ENCODE measurements at places on chromosomes 3 and 15.

DNA sequence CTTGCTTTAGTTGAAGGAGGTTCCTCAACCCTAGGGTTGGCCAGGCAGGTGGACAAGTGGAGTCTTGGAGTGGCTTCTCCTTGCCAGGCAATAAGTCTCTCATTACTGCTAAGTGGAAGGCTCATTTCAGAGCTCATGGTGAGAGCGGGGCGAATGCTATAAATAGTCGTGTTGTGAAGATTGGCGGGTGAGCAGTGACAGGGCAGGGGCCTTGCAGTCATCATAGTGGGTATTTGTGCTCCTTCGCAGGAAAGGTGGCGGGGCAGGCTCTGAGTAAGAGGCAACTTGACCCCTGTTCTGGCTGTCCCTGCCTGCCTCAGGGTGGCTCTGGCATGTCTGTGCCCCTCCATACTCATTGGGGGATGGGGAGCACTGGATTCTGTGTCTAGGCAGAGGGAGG lies 8.7 kb upstream of the GRM2 start:
- H3K4me3 ChIP-seq = no peak overlapping the region
- no peaks in the 10 kb centered on the region for H3K27me3 ChIP-seq
- H3K4me1 ChIP-seq = peaks cover 4% of the 10 kb centered on the region
- no peak for DNase-seq

- DNase-seq = no peak
- peaks cover 9% of the 10 kb centered on the region for H3K4me1 ChIP-seq
- H3K27me3 ChIP-seq = no peaks in the 10 kb centered on the region
- H3K36me3 ChIP-seq = no peaks in the 10 kb centered on the region
- H3K27ac ChIP-seq = peak overlapping the region; percentile 93
Measured at GRCh38 chr3:113697500-113698090, 1.2 kb upstream of the USF3 start.

- H3K27ac ChIP-seq = no peak overlapping the region
- no peak overlapping the region for H3K4me3 ChIP-seq
- no peaks in the 10 kb centered on the region for H3K36me3 ChIP-seq
- no peaks in the 10 kb centered on the region for H3K27me3 ChIP-seq
Measured at GRCh38 chr15:92407916-92408315, 14.2 kb downstream of the ST8SIA2 start.

- no peak overlapping the region for H3K4me3 ChIP-seq
- H3K36me3 ChIP-seq = no peaks in the 10 kb centered on the region
- no peaks in the 10 kb centered on the region for H3K27me3 ChIP-seq
- no peaks in the 10 kb centered on the region for H3K4me1 ChIP-seq
- no peak overlapping the region for H3K27ac ChIP-seq
Measured at GRCh38 chr3:124685481-124685880, 44.8 kb upstream of the UMPS start.

- H3K4me1 ChIP-seq = peaks cover 5% of the 10 kb centered on the region
- no peaks in the 10 kb centered on the region for H3K36me3 ChIP-seq
- no peak for DNase-seq
- H3K27me3 ChIP-seq = no peaks in the 10 kb centered on the region
- peak overlapping the region; percentile 87 for H3K4me3 ChIP-seq
Measured at GRCh38 chr15:39934397-39935071, 619 bp downstream of the EIF2AK4 start.

All from kidney (tissue), 22 donors.